ENCODE measurements at places on chromosomes 1 and 21.

DNA sequence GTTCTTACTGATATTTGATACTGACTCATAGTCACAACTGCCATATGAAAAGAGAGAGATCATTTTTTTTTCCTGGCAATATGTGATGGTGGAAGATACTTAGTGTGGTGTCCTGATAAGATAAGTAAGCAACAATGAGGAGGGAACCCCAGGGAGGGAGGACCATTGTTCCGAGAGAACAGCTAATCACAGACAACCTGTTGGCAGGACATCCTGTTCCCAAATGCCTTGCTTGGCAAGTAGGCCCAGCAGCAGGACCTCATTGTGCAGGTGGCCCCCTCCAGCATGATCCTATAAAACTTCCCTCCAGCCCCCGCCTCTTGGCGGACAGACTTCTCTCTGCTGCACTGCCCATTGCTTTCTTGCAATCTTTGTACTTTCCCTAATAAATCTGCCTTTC is 329.4 kb upstream of the CHRM3 start:
- DNase-seq: no peak

DNA sequence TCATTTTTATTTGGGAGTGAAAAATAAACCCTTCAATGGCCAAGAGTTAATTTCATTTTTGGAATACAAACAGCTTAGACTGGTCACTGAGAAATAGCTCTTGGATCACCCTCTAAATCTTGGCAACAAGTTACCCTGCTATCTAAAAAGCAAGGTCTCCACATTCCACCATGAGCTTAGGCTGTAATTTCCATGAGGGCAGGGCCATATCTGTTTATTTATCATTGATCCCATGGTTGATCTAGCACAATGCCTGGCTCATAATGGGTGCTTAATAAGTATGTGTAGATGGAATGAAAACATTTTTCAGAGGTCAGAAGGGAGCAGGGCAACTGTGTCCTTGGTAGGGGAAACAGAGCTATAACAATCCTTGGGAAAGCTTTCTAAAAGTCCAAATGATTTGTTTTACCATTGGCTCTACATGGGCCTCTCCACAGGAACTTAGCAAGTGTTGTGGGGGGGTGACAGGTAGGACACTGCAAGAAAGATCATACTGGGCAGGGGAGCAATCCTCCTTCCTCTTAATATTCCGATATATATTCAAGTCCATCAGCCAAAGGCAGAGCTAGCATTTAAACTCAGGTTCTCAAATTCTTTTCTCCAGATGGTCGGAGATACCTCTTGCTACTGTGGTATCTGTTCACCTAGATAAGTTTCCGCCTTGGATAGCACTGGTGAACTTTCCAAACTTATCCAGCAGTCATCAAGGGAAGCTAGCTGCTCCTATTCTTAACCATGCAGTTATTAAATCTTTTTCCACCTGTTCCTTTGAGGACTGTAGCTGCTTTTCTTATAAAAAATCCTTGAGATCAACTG is 53.1 kb upstream of the PTCH2 start:
- DNase-seq: no peak

GRCh38 chr1:145996433-145997015 is at the start of gene TXNIP:
Gene TXNIP, minus strand, starts transcription at chr1:145996579. Its CDS starts 313 bp downstream, at chr1:145996266.
- peak; percentile 83 for DNase-seq

DNA sequence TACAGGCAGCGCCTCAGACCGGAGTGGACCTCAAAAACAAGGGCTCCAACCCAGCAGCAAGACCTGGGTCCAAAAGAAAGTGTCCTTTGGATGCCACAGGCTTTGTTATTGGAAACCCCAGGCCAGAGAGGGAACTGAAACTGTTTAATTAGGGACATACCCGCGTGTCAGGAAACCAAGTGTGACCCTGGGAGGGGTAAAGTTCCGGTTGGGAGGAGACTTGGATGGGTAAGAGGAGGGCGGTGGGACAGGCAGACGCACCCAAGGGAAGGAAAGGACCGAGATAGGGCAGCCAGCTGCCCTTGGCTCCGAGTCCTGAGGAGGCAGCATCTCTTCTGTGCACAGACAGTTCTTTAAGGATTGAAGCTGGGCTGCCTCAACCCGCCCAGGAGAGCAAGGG is 71.4 kb downstream of the CDC7 start:
- DNase-seq: no peak

- DNase-seq: no peak
These were observed 93.1 kb downstream of the ADCY10 start for GRCh38 chr1:167820684-167821355.

- no peak for DNase-seq
These were observed 11.5 kb upstream of the AIM2 start for GRCh38 chr1:159088050-159088449.

- DNase-seq: no peak
These were observed 118.8 kb upstream of the PBX1 start for GRCh38 chr1:164440232-164440631.

DNA sequence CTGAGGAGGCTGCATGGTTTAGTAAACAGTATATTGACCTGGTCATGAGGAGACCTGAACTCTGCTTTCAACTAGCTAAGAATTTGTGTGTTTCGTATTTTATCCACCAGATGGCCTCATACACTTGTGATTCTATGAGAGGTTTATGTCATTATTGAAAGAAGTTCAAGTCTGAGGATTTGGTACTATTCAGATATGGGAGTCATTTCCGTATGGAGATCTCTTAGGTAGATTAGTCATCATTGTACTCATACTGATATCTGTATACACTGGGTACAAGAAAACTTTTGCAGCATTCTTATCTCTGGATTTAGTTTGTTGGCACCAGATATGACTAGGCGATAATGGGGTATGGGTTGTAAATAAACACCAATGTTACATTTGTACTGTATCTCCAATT is 26.6 kb downstream of the ATF6 start:
- no peak for DNase-seq

DNA sequence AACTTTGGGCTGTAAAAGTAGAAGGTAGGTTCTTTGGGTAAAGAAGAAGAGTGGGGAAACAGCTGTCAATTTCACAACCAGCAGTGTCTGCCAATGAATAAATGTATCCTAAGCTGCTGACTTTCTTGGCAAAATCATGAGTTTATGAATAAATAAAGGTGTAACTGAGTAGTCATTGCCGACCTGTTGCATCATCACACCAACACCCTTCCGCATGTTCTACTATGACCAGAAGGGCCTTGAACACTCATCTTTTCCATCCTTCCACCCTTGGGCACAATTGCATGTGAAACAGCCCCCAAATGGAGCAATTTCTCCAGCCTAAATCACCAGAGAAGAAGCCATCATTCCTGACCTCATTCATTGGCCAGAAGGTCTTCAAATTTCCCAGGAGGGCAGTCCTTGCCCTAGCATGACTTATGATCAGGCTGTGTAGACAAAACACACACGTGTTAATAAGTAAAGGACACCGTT is 31.2 kb upstream of the QSOX1 start:
- DNase-seq: no peak

DNA sequence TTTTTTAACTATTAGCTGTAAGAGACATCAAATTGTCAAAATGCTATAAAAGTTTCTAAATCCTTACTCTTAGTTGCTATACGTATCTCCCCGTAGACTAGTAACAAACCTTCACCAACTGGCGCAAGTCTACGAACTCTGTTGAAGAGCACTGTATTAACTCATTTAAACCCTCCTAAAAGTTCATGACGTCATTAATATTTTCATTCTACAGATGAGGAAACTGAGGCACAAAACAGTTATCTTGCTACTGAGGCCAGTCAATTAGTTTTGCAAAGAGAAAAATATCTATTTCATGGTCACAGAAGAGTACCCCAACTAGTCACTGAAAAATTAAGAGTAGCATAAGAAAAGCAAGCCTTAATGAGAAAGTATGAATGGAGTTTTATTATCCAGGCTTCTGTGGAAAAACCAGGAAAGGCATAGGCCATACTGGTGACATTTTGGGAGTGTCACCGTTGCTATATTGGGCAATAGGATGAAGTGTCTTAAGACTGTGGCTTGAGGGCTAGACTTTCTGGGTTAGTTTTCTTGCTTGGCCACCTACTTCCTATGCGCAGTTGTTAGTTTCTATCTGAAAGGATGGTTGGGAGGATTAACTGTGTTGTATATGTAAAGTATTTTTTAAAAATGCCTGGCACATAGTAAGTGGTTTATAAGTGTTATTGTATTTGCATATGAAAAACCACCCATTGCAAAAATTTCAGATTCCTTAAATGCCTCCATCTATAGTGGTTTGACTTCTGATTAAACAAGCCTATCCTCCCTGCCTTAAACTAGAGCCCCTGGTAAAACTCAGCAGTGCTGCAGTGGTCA is 52.4 kb upstream of the SYT14 start:
- DNase-seq: no peak

- peak; percentile 75 for DNase-seq
These were observed 32.1 kb downstream of the CD244 start for GRCh38 chr1:160830321-160831153.

DNA sequence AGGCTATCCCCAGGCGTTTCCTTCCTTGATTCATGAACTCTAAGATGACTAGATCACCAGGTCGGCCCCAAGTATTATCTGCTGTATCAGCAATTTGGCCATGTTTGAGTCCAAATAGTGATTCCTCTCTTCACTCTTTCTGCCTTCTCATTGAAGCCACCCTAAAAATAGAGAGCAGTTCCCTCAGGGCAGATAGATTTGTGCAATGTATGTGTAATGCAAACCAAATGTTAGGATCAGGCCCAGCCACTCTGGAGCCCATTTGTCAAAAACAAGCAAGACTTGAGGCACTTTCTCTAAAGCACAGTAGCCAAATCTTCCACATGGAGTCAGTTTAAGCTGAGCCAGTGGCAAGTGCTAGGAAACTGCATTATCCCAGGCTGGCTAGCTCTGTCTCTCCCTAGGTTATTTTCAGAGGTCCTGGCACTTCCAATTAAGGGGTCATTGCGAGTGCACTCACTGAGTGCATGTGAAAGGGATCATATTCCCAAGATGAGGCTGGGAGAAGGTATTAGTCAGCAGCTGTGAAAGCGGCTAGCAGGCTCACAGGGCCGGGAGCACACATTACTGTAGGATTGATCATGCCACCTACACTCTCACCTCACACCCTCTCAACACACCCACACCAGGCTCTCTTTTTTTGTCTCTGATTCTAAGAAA is 97.9 kb upstream of the RAB3GAP2 start:
- DNase-seq: no peak

- no peak for DNase-seq
These were observed 725.8 kb downstream of the MRPL39 start for GRCh38 chr21:24881506-24881905.

DNA sequence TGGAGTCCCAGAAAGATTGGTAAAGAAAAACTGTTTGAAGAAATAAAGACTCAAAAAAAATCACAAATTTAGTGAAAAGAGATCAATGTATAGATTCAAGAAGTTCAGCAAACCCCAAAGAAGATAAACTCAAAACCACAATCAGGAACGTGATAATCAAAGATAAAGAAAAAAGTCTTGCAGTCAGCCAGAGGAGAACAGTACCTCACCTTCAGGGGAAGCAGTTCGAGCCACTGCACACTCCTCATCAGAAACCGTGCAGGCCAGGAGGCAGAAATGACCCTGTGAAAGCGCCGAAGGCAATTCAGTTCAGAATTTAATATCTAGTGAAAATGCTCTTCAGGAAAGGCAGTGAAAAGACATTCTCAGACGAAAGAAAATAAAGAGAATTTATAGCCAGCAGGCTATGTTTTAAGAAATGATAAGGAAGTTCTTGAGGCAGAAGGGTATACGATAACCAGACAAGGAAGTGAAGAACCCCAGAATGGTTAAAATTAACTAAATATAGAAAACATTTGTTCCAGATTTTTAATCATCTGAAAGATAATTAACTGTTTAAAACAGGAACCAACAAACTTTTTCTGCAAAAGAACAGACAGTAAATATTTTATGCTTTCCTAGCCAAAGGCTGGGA is 13.5 kb upstream of the SUMO3 start:
- no peak for DNase-seq

- DNase-seq: no peak
These were observed 15.5 kb upstream of the MAP3K7CL start for GRCh38 chr21:29114765-29115500.

GRCh38 chr1:248611883-248612414 is 14.4 kb upstream of the OR2T10 start:
- no peak for DNase-seq

DNA sequence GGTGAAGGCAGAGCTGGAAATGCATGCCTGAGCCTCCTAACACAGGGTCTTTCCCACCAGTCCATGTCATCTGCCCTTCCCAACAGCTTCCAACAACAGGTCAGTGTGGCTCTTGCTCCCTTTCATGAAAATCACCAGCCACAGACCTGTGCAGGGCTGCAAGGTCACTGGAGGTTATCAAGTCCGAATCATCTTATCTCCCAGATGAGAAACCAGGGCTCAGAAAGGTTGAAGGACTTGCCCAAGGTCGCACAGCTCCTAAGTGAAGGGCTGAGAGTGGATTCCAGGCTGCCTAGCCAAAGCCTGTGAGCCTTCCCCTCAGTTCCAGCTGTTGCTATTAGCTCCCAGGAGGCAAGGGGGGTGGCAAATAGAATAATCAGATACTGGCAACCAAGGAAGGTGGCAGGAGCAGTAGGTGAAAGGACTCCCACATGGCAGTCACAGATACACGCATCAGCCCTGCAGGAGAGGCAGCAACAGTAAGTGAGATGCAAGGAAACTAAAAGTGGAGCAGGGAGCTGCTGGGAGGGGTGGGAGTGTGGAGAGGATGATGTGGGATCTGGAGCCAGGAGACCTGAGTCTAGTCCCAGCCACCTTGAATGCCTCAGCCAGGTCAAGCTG is 74.2 kb downstream of the SSBP3 start:
- DNase-seq: no peak

DNA sequence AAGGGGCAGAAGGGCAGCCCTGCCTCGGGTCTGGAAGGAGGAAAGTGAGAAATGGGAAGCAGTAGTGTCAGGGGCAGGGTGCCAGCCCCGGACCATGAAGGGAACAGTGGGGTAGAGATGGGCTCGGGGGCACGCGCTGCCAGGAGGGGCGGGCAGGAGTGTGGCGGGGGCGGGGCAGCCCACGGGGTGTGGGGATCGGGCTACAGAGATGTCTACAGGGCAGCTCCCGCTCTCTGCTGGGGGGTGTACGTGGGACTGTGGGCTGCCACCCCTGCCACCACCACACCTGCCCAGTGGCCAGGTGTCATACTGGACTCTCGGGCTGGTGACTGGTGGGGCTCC is 7.4 kb downstream of the ARHGEF16 start:
- no peak for DNase-seq

DNA sequence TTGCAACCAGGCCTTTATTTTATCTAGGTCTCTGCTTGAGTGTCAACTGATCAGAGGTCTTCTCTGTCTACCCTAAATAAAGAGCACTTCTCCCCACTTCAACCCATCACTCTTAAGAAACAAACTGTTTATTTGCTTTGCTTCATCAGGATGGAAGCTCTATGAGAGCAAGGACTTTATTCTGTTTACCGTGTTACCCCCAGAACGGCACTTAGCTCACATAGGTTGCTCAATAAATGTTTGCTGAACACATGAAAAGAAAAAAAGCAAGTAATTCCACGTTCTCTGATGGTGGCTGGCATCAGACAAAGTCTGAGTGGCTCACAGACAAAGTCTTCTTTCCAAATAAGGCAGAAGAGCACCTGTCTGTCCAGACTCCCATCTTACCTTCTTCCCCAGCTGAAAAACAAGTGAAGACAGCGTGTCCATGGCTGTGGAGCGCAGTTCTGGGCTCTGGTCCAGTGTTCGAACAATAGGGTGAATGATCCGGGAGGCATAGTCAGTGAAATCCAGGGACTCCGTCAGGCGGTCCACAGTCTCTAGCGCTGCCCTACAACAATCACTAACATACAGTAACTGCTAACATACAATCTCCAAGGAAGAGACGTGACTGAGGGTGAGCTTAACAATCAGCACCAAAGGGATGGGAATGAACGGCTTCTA is 22.9 kb downstream of the ANGPTL7 start:
- no peak for DNase-seq

- no peak for DNase-seq
These were observed 11.8 kb upstream of the IRF2BP2 start for GRCh38 chr1:234621657-234622335.
